ENCODE measurements at places on chromosomes 7 and 10. TPM values are rescaled to one million over a fixed set of nuclear protein-coding genes. Genes with fewer than 3 reads are reported as not detected.

CFAP46 gene
- 0.76 TPM for total RNA-seq

OR13A1 gene
- total RNA-seq, result not detected

DDIT4 gene
- total RNA-seq, result 193 TPM

PRSS37 gene
- not detected for total RNA-seq

ZNF138 gene
- 3.2 TPM for total RNA-seq

SLC26A4 gene
- 10.4 TPM for total RNA-seq

SLC29A3 gene
- 2.7 TPM for total RNA-seq

ABCC2 gene
- 0.51 TPM for total RNA-seq

NPY4R gene
- not detected for total RNA-seq

HOXA10 gene
- 2.3 TPM for total RNA-seq

NT5C3A gene
- 18.2 TPM for total RNA-seq

ITIH2 gene
- total RNA-seq, result not detected

NUDT13 gene
- total RNA-seq, result 1.3 TPM

VGF gene
- not detected for total RNA-seq

TMEM229A gene
- total RNA-seq, result not detected

MYH16 gene
- 0.13 TPM for total RNA-seq

ANTXRL gene
- total RNA-seq, result not detected

FXYD4 gene
- not detected for total RNA-seq

NPFFR1 gene
- total RNA-seq, result not detected

SCART1 gene
- 0.26 TPM for total RNA-seq

TSPAN12 gene
- 89.3 TPM for total RNA-seq

All from dermis microvascular lymphatic vessel endothelial cell (primary cell).